HCEC 1CT (cell line): ENCODE measurements at places on chromosomes 1 and 21.

- DNase-seq, result no peak
Measured at GRCh38 chr21:35394634-35395369, 345.7 kb upstream of the RUNX1 start.

DNA sequence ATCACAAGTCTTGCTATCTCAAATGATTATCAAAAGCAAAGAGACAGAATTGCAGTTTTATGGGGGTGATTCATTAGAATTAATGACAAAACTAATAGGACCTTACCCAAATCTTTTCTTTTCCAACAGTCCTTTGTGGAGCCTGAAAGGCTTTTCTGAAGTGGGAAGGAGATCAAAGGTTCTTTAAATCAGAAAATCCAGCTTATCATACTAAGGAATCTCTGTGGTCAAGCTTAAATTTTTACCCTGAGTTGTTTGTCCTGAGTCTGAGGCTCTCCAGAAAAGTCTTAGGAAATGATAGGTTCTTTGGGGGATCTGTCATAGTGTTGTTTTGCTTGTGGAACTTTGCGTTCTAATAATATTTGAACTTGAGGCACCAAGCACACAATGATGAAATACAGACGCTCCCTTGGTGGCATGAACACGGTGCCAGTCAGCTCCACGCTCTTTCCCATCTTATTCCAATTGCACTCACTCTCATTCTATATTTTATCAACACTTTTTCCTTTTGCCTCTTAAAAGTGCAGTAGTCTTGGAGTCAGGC, 38.0 kb upstream of the COL24A1 start:
- no peak for DNase-seq

DNA sequence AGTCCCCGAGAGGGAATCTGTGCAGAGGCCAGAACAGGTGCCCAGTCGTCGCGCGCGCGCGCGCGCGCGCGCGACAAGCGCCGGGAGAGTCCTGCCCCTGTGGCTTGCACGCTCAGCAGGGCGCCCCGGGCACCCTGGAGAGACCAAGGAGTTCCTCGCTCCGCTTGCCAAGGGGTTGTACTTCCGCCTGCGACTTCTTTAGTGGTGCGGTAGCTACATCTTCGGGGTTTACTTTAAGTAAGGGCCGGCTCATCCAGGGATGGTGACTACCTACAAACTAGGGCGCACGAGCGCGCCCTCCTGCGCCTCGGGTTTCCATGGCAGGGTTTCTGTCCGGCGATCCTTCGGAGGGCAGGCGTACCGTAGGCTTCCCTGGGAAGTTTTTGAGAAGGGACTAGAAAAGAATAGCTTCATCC, 1.4 kb downstream of the LHX4 start:
- peak; percentile 30 for DNase-seq

GRCh38 chr21:34091032-34091431, 17.7 kb downstream of the MRPS6 start:
- DNase-seq, result no peak

DNA sequence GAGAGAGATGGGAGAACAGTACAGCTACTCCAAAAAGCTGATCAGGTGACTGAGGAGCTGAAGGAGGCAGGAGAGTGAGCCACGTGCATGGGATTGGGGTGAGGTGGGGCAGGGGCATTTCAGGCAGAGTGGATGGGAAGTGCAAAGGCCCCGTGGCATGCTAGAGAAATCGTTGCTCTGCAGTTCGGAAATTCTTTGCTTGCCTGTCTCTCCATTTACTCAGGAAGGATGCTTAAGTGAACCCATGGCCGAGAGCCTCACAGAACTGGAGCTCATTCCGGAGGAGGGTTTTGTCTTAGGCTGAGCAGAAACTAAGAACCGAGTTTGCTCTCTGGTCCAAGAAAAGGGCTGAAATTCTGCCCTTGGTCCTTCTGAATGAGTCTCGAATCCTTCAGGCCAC, 139.8 kb upstream of the TMEM51 start:
- DNase-seq, result no peak

DNA sequence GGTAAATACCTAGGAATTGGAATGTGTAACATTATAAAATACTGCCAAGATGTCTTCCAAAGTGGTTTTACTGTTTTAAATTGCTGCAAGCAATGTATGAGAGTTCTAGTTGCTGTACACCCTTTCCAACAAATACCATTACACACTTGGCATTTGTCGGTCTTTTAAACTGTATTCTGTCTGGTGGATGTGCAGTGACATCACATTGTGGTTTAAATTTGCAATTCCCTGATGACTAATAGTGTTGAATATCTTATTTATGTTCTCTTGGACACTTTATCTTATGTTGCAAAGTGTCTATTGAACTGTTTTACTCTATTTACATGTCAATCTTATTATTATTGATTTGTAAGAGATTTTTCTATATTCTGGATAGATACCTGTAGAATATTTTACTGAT, 561.2 kb upstream of the B3GALT2 start:
- peak; percentile 44 for DNase-seq

- DNase-seq, result no peak
Measured at GRCh38 chr21:41769111-41769510, 2.3 kb upstream of the RIPK4 start.

DNA sequence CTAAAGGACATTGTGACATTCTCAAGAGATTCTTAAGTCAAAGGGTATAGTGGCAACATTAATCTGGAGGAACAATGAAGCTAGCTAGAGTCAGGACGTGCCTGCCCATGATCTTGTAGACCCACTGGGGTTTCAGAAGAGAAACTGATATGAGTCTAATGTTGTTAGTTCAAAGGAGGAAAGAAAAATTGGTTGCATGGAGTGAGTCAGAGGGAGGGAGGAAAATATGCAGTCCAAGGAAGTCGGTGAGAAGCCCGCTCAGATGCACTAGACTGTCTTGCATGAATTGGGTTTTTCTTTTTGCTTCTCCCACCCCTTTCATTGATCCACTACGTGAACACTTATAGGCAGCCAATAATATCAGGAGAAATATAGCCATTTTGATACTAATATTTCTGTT, 53.8 kb upstream of the SYT14 start:
- peak; percentile 55 for DNase-seq

- no peak for DNase-seq
Measured at GRCh38 chr1:180928331-180929230, 15.9 kb downstream of the KIAA1614 start.

DNA sequence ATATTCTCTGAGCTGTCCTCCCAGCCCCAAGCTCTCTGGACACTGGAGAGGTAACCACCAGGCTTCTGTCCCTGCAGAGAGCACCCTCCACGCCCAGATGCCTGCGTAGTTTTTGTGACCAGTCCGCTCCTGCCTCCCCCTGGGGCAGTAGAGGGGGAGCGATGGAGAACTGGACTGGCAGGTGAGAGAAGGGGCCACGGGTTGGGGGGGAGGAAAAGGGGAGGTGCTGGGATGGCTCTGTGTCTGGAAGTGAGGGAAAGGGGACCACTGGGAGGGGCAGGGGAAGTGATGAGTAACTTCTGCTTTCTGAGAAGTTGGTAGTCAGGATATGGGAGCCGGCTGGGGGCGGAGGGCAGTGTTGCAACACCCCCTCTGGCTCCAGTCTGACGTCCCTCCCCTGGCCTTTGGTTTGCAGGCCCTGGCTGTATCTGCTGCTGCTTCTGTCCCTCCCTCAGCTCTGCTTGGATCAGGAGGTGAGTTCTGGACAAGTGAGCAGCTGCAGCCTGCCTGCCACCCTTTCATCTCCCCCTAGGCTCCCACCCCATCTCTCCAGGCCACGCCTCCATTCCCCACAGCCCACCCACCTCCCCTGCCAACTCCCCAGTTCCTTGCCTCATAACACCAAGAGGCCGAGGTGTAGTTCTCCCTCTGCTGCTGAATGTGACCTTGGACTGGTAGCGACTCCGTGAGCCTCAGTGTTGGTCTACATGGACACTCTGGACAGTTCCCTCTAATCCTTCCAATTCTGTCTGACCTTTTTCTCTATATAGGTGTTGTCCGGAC, 3.1 kb downstream of the ADAMTSL4 start:
- DNase-seq, result peak; percentile 88

- no peak for DNase-seq
Measured at GRCh38 chr1:179015396-179015795, 10.3 kb upstream of the FAM20B start.

GRCh38 chr21:28734522-28735175, 258.0 kb downstream of the LTN1 start:
- DNase-seq, result no peak

DNA sequence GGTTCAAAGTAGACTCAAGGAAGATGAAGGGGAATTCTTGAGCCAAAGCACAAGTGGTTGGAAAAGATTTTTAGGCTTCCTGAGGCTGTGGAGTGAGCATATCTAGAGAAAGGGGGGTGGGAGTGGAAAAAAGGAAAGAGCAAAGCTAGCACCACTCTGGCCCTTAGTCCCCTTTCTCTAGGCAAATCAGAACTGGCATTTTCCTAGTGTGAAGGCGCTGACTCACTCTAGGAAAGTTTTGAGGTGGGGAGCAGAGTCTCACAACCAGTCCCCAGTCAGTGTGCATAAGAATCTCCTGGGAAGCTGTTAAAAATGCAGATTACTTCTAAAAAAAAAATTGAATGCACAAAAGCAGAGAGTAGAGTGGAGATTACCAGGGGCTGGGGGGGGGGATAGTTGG, 3.4 kb upstream of the GPR89B start:
- no peak for DNase-seq

DNA sequence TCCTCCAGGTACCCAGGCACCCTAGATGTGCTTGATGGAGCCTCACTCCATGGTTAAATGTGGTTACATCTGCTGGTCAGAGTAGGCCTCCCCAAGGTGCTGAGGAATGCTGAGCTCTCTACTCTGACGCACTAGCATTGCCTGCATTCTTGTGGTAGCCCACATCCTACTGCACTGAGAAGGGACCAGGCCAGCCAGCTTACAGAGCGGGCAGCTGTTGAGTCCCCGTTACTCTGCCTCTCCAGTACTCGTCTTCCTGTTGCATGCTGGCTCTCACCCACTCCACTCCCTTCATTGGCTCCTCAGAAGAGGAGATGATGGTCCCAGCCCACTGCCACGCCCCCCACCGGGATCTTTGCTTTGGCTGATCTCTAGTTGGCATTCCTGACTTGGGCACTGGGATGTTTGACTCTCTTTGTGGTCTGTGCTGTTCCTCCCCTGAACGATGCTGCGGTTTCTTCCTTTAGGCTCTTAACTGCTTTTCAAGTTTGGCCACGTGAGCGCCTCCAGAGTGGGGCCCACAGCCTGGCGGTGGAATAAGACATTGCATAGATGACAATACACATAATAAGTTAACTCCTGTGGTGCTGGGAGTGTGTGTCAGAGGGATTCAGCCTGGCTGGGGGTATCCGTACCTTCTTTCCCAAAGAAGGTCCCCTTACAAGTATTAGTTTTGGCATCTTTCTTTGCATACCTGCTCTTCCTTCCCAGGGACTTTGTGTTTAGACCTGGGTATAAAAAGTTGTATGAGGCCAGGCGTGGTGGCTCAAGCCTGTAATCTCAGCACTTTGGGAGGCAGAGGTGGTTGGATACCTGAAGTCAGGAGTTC, 18.6 kb downstream of the AZIN2 start:
- DNase-seq, result peak; percentile 100

- no peak for DNase-seq
Measured at GRCh38 chr21:46051821-46052675, 45.9 kb upstream of the COL6A2 start.

GRCh38 chr1:192730198-192730597, 78.6 kb upstream of the RGS2 start:
- peak; percentile 21 for DNase-seq

GRCh38 chr21:39630827-39631226, 18.1 kb downstream of the B3GALT5 start:
- no peak for DNase-seq

DNA sequence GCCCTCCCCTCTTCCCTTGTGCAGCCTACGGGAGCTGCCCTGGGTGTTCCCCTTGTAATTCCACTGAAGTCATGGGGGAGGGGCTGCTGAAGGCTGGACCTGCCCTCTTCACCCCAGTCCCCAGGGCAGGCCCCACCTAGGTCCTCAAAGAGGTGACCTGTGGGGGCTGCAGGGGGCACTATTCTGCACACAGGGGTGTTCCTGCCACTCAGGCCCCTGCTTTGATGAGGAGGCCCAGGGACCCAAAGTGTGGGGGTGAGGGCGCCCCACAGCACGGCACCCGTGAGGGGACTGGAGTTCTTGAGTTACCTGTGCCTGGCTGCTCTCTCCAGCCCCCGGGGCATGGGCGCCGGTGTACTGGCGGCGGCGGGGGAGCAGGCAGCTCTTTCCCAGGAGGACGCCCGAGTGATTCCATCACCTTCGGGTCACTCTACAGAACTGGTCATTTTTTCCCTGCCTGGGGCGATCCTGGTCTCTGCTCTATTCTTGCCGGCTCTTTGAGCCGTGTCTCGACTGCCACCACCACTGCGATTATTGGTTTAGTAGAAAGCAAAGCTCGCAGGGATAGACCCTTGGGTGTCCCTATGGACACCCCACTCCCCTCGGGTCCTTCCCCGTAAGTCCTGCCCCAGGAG, 6.9 kb upstream of the PRDM16 start:
- no peak for DNase-seq

- DNase-seq, result no peak
Measured at GRCh38 chr1:185788386-185788785, 54.2 kb downstream of the HMCN1 start.

GRCh38 chr21:35743571-35743970, 316.8 kb downstream of the SETD4 start:
- DNase-seq, result peak; percentile 67

- DNase-seq, result no peak
Measured at GRCh38 chr1:76763738-76764137, 103.5 kb upstream of the ST6GALNAC5 start.

- peak; percentile 71 for DNase-seq
Measured at GRCh38 chr1:205438213-205439158, 16.6 kb upstream of the LEMD1 start.

- peak; percentile 22 for DNase-seq
Measured at GRCh38 chr1:151935154-151935553, 25.8 kb upstream of the THEM4 start.

DNA sequence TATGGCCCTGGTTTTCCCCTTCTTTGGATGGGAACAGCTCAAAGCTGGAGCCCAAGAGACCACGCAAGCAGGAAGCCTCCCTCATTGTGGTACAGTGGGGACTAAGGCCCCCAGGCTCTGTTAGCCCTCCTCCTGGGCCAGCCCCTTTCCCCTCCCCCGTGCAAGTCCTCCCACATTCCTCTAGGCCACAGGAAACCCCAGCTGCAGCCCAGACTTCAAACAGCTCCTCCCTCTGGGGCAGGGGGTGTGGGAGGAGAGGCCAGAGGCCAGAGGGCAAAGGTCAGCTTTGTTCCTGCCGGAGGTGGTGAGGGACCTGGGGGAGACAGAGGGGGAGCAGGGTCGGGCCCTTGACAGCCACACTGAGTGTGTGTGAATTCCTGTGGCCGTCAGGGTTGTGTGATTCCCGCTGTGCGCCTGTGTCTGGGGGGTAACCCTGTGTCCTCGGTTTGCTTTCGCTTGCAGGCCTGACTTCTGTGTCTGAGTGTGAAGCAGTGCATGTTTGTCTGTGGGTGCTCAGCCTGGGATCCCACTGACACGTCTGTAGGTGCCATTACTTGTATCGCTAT, 3.4 kb upstream of the AHDC1 start:
- no peak for DNase-seq

- no peak for DNase-seq
Measured at GRCh38 chr1:203467550-203467921, 8.1 kb upstream of the PRELP start.

- no peak for DNase-seq
Measured at GRCh38 chr1:219277304-219278105, 103.8 kb downstream of the LYPLAL1 start.
